ENCODE measurements at places on chromosomes 7 and 10.

GRCh38 chr7:96241855-96242254 lies 80.0 kb downstream of the SLC25A13 start:
- no peak for DNase-seq

- no peak for DNase-seq
Observed at GRCh38 chr10:88733215-88733614, 26.6 kb upstream of the LIPN start.

DNA sequence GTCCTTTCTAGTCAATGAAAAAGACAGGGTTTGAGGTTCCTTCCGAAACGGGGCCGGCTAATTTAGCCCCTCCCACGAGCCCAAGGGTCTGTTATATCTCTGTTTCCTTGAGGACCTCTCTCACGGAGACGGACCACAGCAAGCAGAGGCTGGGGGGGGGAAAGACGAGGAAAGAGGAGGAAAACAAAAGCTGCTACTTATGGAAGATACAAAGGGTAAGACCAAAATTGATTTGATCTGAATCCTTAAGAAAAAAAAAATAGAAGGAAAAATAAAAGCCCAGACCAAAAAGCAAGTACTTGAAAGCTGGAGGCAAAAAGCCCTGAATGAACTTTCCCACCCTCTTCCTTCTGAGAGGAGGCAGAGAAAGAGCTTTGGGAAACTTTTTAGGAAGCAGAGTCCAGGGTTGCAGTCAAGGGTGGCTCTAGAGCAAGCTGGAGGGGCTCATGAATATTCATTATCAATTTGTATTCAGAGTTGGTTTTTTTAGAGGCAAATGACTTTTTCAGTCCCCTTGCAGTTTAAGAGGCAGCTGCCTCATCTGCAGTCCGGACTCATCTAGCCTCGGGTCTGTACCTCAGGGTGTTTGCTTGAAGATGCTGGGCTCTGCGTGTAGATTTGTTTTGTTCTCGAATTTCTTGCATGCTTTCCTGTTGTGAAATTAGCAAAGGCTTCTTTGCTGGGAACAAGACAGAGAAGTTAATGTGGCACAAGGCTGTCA lies at the start of gene ENTPD1:
TSS of gene ENTPD1 (plus strand) at position 123 of the 721 bp plus-strand sequence. CDS start at position 200, 77 bp downstream.
- no peak for DNase-seq

DNA sequence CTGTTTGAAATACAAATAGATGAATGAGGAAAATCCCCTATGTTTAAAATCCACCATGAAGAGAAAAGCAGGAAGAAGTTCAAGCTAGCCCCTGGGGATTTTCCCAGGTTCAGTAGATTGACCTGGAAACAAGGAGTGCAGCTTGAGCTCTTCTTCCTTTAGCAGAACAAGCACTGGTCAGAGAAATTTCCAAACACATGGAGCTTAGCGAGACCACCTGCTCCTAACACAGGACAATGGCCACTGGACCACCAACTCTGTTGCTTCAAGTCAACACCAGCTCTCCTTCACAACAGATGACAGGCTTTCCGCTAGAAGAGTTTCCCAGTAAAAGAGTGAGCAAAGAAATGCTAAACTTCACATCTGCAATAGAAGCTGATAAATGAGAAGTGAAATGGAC lies 9.4 kb upstream of the FBXW4 start:
- no peak for DNase-seq

DNA sequence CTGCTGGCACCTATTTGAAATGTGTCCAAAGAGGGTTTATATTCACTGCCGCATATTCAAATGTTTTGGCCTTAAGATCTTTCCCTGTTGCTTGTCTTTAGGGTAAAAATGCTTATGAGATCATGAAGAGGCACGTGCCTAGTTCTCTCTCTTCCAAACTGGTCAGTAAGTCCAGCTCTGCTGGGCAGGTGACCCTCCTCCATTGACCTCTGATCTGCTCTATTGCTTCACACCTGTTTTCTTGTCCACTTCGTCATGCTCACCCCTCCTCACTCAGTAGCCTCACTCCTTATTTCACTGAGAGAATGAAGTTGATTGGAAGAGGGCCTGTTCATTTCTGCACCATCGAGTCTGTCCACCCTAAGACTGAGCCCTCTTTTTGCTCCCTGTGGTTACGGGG lies 140.5 kb upstream of the COBL start:
- DNase-seq, result no peak

DNA sequence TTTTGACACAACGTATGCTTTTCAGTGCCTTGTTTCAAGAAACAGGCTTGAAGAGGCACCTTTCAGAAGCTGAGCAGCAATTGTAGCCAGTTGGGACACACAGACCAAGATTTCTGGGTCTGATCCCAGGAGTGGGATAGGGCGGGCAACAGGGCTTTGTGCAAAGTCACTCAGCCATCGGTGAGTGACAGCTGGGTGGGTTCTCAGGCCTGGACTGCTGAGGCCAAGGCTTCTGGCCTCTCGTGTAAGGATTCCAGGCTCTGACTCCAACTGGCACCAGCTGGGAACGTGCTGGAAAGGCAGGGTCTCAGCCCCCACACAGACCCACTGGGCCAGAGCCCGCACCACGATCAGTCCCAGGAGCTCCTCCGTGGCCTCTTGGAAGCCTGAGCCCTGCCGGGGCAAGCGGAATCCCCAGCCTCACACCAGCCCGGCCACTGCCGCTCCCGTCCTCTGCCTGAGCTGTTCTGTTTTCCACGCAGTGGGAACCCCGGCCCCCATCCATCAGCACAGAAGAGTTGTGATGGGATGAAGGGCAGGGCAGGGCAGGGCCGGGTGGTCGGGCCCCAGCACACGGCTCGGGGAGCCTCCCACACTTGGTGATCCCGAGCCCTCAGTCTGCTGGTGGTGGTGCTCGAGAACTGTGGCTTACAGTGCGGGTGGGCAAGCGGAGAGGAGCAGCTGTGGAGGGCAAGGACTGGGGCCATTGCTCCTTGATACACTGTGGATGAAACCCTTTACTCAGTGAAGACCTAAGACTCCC lies 46.8 kb downstream of the VIPR2 start:
- DNase-seq, result no peak

DNA sequence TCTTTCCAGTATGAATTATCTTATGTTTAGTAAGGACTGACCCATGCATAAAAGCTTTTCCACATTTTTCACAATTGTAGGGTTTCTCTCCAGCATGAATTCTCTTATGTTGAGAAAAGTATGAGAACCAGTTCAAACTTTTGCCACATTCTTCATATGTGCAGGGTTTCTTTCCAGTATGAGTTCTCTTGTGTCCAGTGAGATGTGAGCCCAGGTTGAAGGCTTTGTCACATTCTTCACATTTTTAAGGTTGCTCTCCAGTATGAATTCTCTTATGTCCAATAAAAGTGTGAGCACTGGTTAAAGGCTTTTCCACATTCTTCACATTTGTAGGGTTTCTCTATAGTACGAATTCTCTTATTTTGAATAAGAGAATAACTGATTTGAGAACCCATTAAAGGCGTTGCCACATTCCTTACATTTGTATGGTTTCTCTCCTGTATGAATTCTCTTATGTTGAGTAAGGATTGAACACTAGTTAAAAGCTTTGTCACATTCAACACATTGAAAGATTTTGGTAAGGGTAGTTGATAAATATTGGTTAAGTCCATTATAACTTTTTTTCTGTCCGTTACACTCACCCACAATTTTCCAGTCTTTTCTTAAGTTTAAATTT lies 911.0 kb upstream of the ZNF722 start:
- no peak for DNase-seq

DNA sequence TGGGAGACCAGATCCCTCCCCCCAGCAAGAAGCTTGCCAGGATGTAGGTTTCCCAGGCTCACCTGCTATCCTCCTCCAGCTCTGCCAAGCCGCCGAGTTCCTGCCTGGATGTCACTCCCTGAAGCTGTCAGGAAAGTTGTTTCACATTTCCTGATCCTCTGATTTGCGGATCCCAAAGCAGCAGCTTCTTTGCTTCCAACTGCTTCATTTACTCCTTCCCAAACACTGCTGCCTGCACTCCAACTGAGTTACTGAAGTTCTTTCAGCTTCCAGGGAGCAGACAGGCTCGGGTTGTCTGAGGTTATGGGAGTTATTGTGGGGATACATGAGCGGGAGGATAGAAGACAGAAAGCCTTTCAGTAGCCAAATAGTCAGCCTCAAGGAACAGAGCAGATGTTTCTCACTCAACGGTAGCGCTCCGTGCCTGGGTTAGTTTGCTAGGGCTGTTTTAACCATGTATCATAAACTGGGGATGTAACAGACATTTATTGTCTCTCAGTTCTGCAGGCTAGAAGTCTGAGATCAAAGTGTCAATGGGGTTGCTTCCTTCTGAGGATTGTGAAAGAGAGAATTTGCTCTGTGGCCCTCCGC lies 516.0 kb downstream of the REEP3 start:
- DNase-seq, result no peak
